ENCODE measurements at places on chromosomes 12 and 14.

DNA sequence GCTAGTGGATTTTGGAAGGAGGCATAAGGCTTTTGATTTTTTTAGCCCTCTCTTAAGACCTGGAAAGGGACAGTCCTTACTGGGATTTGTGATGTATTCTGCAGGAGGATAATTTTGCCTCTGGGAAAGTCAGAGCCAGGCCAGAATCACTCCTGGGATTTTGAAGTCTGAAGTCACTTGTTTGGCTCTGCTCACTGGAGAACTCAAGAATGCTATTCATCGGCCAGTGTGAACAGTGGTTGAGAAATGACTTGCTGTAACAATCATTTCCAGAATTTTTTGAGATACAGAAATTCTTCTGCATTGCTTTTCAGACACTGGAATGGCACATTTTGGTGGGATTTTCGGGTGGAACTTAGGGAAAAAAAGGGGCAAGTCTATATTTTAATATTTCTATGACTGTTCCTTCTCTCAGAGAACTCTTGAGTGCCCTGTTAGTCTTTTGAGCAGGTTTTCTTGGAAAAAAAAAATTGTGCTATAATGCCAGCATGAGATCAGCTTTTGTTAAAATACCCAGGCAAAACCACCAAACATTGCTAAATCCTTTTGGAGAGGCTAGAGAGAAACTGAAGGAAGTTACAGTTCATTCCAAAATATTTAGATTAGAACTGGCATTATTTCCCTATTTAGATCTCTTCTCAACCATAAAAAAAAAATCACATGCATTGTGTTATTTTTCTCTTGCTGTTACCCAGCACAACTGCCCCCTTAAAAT, 26.1 kb upstream of the BHLHE41 start:
- DNase-seq = no peak

- no peak for DNase-seq
These were observed 60.9 kb upstream of the CSRP2 start for GRCh38 chr12:76939701-76940100.

- no peak for DNase-seq
These were observed 9.1 kb upstream of the FAM222A start for GRCh38 chr12:109704371-109705098.

- no peak for DNase-seq
These were observed 6.9 kb downstream of the PHETA1 start for GRCh38 chr12:111361717-111362576.

DNA sequence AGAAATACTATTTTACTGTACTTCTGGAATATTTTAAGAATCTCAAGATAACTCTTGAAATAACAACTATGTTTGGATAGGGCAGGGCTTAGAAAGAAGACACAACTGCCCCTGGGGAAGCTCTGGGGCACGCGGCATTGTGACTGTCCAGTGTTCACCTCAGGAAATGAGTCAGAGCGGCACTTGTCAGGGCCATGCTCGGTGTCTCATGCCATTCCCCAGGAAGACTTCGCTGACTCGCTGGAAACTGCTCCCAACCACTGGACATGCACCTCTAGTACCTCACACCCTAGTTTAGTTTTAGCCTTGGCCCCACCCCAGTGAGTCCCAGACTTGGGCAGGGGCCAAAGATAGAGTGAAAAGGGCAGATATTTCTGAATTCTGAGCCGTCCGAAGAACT, 192.0 kb downstream of the TTC7B start:
- DNase-seq = no peak

DNA sequence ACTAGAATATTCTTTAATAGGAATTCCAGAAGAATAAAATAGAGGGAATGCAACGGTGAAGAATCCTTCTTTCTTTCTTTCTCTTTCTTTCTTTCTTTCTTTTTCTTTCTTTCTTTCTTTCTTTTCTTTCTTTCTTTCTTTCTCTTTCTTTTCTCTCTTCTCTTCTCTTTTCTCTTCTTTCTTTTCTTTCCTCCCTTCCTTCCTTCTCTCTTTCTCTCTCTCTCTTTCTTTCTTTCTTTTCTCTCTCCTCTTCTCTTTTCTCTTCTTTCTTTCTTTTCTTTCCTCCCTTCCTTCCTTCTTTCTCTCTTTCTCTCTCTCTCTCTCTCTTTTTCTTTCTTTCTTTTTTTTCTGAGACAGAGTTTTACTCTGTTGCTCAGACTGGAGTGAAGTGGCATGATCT, 160.8 kb upstream of the PRICKLE1 start:
- no peak for DNase-seq

GRCh38 chr14:61456720-61457119, 135.3 kb downstream of the PRKCH start:
- no peak for DNase-seq

GRCh38 chr12:28114488-28114887, 75.8 kb upstream of the CCDC91 start:
- no peak for DNase-seq

- DNase-seq = no peak
These were observed 128.9 kb upstream of the RTL1 start for GRCh38 chr14:101032433-101032832.

- DNase-seq = no peak
These were observed 333.9 kb upstream of the CCDC196 start for GRCh38 chr14:66152302-66152701.

All from activated gamma-delta T cell (primary cell).